ENCODE measurements at places on chromosomes 2 and 18.

DNA sequence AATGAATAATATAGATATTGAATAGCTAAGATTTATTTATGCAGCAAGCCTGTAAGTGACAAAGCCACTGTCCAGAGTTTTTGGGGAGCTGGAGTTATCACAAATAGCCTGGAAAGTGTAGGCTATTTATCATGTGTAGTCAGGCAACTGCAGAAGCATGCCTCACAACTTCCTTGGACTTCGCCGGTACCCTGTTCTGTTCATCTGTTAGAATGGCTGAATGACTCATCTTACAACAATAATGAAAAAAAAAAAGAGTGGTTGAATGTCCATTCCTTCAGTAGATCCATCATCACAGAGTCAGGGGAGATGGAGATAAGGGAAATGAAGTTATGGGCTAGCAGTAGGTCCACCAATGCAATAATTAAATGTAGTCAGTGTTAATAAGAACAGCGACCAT is 24.0 kb upstream of the ATP5MC3 start:
- DNase-seq = no peak

DNA sequence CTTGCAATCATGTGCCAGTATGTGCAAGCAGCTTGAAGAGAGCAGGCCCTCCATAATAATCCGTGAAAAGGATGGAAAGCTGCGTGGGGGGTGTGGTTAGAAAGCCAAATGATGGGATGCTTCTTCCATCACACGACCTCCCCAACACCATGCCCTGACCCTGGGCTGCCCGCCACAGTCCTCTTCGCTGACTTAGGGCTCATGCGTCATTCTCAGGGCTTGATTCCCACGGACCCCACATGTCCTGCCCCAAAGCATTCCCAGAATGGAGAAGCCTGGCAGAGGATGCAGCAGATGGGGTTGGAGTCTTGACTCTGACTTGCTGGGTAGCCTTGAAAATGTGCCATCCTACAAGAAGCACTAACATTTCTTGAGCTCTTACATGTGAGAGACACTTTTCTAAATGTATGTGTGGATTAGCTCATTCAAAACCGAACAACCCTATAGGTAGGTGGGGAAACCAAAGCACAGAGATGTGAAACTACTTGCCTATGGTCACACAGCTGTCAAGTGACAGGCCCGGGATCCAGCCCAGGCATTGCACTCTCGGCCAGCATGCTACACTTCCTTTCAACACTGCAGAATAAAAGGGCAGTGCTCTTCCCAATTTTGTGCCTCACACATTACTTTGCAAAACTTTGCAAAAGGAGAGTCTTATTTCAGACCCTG is 3.7 kb downstream of the TNS1 start:
- DNase-seq = no peak

GRCh38 chr2:19026261-19026660 is 332.2 kb downstream of the OSR1 start:
- no peak for DNase-seq

DNA sequence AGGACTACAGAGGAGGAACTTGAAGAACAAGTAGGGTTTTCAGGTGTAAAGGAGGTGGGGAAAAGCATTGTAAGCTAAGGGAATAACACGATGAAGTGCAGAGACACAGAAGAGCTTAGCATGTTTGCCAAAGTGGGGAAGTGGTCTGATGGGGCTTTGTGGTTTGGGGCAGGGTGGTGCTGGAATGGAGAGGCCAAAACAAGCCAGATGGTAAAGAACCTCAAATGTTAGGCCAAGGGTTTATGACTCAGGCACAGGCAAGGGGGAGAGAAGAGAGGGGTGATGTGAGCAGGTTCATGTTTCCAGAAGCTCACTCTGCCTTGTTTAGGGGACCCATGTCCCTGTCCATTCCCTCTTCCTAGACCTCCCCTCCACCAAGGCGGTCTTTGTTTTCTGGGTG is 104.5 kb upstream of the YWHAQ start:
- no peak for DNase-seq

GRCh38 chr2:126244937-126245336 is 411.0 kb upstream of the GYPC start:
- no peak for DNase-seq

DNA sequence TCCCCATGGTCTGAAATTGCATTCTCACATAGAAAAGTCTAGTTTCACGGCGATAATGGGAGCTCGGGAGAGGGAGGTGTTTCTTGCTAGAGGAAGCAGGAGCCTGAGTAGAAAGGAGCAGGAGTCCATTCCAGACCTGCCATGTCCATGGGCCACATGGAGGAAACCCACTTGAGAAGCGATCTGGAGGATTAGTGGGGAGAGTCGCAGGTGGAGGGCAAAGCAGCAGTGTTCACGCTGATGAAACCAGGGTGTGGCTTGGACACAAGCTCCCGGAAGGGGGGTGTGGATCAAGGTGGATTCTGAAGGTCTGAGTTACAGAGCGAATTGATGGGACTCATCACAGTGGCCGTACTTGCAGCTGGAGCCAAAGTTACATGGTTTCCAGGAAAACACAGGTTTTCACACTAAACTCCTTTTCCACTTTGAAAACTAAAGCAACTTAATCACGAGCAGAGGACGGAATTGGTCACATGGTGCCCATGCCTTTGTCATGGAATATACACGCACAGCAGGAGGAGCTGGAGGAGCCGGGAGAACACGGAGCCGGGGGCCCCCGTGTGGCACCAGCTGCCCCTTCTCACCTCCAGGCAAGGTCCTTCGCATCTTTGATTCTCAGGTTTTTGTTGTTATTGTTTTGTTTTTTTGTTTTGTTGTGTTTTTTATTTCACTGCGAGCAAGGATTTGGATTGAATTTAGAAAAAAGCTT is 255.1 kb upstream of the MYT1L start:
- no peak for DNase-seq

DNA sequence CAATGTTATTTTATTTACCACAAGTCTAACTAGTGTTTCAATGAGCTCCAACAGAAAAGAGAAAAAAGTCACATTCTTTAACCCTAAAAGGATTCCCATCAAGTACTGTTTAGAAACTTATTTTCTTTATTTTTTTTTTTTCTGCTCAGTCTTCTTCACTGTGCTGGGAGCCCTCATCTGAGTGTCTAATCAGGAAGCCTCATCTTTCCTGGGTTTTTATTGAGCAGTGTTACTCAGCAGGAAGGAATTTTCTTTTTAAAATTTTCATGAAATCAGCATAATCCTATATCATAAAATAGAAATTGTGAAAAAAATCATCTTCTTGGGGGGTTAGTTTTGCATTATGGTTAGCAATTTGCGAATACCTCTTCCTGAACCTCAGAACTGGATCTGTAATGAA is 453.8 kb downstream of the CDH2 start:
- DNase-seq = no peak

DNA sequence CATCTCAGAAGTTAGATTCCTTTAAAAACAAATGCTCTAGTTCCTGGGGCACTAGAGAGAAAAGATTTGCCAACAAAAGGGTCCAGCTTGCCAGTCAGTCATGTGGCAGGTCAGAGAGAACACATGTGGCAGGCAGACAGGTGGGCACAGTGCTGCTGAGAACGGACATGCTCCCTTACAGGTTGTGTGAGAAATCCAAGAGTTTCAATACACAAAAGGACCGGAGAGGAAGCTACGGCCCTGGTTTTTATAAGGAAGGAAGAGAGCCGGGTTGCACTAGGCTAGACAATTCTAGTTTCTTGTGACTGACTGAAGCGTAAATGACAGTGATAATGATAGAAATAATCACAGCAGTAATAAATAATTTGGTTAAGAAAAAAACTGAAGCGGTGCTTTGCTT is 18.3 kb downstream of the CDC42EP3 start:
- no peak for DNase-seq

DNA sequence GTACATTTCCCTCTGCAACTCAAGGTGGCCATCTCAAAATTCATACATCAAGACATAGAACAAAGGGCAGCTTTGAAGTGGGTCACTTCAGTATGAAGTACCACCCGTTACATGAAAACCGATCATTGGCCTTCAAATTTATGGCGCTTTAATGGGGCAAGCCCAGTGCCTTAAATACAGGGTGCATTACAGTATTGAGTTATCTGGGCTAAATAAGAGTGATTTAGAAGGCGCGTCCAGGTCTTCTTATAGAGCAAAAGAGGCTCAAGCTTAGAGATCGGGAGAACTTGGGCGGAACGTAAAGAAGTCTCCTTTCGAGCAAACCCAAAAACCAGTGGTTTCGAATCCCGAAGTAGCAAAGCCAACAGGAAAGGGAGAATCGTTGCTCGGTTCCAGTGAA is 7.1 kb downstream of the HOXD3 start:
- DNase-seq = no peak

DNA sequence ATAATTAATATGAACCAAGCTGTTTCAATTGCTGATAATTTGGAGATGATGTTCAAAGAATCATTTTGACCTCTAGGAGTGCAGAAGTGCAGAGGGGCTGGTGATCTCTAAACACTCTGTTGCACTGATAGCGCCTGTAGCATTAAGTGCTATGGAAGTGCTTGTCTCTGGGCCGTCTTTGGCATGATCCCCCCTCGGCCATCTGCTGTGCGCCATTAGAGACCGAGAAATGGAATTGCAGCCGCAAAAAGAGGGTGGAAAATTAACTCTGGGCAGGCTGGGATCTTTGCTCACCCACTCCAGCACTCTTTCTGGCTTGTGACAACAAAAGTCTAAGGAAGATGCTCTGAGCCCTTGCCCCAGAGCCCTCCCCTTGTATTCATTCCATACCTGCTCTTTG is 23.4 kb downstream of the AKAIN1 start:
- no peak for DNase-seq

- DNase-seq = no peak
Measured at GRCh38 chr2:239305771-239306170, 95.0 kb downstream of the HDAC4 start.

DNA sequence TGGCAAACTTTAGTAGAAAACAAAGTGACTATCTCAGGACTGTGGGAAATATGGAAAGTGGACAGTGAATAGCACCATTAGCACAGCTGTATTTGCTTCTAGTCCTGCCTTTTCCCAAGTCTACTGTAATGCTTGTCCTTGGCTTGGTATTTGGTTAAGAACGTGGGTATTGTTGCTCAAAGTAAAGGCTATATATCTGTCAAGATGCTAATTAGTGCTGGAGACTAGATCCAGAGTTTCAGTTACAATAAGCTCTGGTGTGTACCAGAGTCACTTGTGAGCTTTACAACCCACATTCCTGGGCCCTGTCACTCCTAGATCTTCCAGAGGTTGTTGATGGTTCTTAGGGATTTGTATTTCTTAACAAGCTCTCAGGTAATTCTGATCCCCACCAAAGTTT is 313.6 kb downstream of the SLC8A1 start:
- DNase-seq = no peak

- DNase-seq = no peak
Measured at GRCh38 chr2:225182126-225182525, 139.9 kb upstream of the DOCK10 start.

- no peak for DNase-seq
Measured at GRCh38 chr2:114022360-114023085, 132.6 kb downstream of the ACTR3 start.

- no peak for DNase-seq
Measured at GRCh38 chr2:38933653-38934052, 44.0 kb downstream of the ARHGEF33 start.

GRCh38 chr2:26399771-26400376 is 1.8 kb upstream of the DRC1 start:
- no peak for DNase-seq

- DNase-seq = no peak
Measured at GRCh38 chr18:54280220-54280569, 10.9 kb downstream of the POLI start.

GRCh38 chr2:216970359-216970915 is 110.6 kb upstream of the TNP1 start:
- DNase-seq = no peak

DNA sequence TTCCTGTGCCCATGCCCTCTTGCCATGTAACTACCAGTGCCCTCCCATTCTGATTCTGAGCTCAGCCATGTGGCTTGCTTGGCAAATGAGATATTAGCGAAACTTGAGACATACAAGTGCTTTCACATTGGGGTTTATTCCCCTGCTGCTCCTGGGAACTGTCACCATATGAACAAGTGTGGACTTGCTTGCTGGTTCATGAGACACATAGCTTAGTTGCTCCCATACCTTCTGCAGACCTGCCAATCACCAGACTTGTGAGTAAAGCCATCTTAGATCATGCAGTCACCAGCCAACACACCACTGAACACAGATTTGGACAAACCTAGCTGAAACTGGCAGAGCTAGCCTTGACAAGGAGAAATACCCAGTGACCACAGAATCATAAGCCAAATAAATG is 155.1 kb downstream of the SS18 start:
- DNase-seq = no peak

DNA sequence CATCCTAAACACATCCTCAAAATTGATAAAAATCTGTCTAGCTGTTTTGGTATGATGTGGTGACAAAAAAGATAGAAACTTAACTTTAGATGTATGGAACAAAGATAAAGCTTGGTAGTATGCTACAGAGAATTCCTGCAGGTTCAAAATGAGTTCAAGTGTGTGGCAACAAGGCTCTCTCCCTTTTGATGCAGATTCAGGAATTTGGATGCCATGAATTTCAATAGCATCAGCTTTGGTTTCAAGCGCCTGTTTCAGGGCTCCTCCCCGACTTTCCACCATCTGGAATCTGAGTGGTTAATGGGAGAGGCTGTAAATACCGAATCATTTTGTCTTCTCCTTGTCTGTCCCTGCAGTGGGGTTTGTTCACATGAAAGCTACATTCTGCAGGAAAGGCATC is 180.6 kb downstream of the MTX2 start:
- no peak for DNase-seq

DNA sequence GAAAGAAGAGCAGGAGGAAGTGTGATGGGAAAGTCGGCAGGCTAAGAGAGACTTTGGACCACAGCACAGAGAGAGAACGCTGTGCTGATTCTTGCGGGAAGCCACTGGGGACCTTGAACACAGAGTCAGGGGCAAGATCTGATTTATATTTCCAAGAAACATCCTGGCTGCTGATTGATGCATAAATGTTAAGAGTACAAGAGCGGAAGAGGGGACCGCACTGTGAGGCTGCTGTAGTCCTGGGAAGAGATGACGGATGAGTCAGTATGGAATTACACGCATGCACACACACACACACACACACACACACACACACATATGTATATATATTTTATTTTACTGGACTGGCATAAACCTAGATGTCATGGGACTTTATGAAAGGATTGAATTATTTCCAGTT is 865.6 kb upstream of the ID2 start:
- DNase-seq = no peak

DNA sequence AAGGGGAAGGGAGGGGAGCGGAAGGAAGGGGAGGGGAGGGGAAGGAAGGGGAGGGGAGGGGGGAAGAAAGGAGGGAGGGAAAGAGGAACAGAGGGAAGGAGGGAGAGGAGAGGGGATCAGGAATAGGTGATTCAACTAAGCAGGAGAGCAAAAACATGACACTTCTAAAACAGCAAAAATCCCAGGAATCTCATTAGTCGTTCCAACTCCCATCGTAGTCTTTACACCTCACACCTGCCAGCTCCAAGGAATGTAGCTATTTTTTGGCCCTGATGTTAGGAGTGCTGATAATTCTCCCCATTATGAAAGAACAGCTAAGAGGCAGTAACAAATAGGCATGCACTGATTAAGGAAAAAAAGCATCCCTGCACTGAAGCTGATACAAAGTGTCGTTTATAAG is 709.9 kb upstream of the PKDCC start:
- DNase-seq = no peak

- DNase-seq = no peak
Measured at GRCh38 chr2:147460155-147460554, 384.7 kb upstream of the ACVR2A start.

Data from activated gamma-delta T cell treated with anti-CD3 and anti-CD28 coated beads, Interleukin-2, amount 50 U/mL, for 16 hours (primary cell).